ENCODE measurements at places on chromosomes 3 and 15. TPM values are rescaled to one million over a fixed set of nuclear protein-coding genes. Genes with fewer than 3 reads are reported as not detected.

The MTHFS gene
- 44.2 TPM for total RNA-seq

The RLBP1 gene
- not detected for total RNA-seq

The SEMA3G gene
- total RNA-seq, result 6.5 TPM

The SCN11A gene
- 0.28 TPM for total RNA-seq

The ASB14 gene
- total RNA-seq, result not detected

The TICRR gene
- total RNA-seq, result 11.0 TPM

The TEX55 gene
- total RNA-seq, result not detected

The SPATA12 gene
- total RNA-seq, result not detected

The KPNA4 gene
- 18.5 TPM for total RNA-seq

The LRRC31 gene
- not detected for total RNA-seq

The ATG3 gene
- total RNA-seq, result 38.3 TPM

The ADGRG7 gene
- 46.5 TPM for total RNA-seq

The C3orf85 gene
- total RNA-seq, result not detected

The PATL2 gene
- total RNA-seq, result 0.33 TPM

The OXTR gene
- 0.49 TPM for total RNA-seq

The FBXL22 gene
- 14.4 TPM for total RNA-seq

The NR2E3 gene
- 0.09 TPM for total RNA-seq

The TMCO5A gene
- not detected for total RNA-seq

The SLC22A13 gene
- 0.07 TPM for total RNA-seq

The GOLGA6D gene
- 0.06 TPM for total RNA-seq

The SKOR1 gene
- 1.1 TPM for total RNA-seq

The BUB1B gene
- 157 TPM for total RNA-seq

The SCG3 gene
- 0.14 TPM for total RNA-seq

The PLSCR5 gene
- total RNA-seq, result 3.0 TPM

The RTP4 gene
- not detected for total RNA-seq

The FRMD5 gene
- 59.7 TPM for total RNA-seq

The CFAP20DC gene
- 0.53 TPM for total RNA-seq

The NMD3 gene
- 36.8 TPM for total RNA-seq

The FILIP1L gene
- 0.45 TPM for total RNA-seq

The NT5DC2 gene
- total RNA-seq, result 214 TPM

The GRK7 gene
- total RNA-seq, result not detected

The EPB42 gene
- total RNA-seq, result 0.39 TPM

The NME9 gene
- 5.1 TPM for total RNA-seq
